Left renal pelvis (tissue), 4 donors: ENCODE measurements at places on chromosomes 2 and 18. TPM values are rescaled to one million over a fixed set of nuclear protein-coding genes. Genes with fewer than 3 reads are reported as not detected.

ATIC gene
- 72.3 TPM for polyA plus RNA-seq

AP1S3 gene
- 17.8 TPM for polyA plus RNA-seq

HRH4 gene
- 0.07 TPM for polyA plus RNA-seq

GRCh38 chr2:12168791-12169388 lies 422.5 kb downstream of the LPIN1 start:
- no peak for DNase-seq

- DNase-seq: no peak
Measured at GRCh38 chr2:58127111-58127510, 80.5 kb downstream of the VRK2 start.

RTP5 gene
- polyA plus RNA-seq: not detected

RGPD4 gene
- 0.05 TPM for polyA plus RNA-seq

DNA sequence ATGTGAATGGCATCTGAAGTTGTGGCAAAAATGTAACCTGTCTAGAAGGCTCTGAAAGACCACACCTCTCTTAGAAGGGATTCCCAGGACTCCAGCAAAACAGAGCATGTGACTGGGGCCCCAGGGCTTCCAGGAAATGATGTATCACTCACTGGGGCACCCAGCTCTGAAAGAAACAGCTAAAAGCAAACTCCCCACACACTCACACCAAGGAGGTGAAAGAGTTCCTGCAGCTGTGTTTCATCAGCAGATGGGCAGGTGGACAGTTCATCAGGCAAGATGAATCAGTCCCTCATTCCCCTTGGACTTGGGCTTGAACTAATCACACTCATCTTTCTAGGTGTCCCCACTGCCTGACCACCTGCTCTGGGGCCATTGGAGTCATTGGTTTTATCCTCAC lies 76.2 kb downstream of the CCBE1 start:
- no peak for DNase-seq

CFC1 gene
- 0.18 TPM for polyA plus RNA-seq

GRCh38 chr2:9627310-9627709 lies 3.5 kb downstream of the YWHAQ start:
- DNase-seq: no peak

ANKRD36C gene
- polyA plus RNA-seq: 23.6 TPM

FAM228A gene
- polyA plus RNA-seq: 1.5 TPM

- no peak for DNase-seq
Measured at GRCh38 chr2:237213315-237214022, 127.8 kb downstream of the COPS8 start.

GRCh38 chr2:102317715-102318114 lies 6.4 kb downstream of the IL1RL1 start:
- DNase-seq: no peak

ANKRD30B gene
- 0.15 TPM for polyA plus RNA-seq

DNA sequence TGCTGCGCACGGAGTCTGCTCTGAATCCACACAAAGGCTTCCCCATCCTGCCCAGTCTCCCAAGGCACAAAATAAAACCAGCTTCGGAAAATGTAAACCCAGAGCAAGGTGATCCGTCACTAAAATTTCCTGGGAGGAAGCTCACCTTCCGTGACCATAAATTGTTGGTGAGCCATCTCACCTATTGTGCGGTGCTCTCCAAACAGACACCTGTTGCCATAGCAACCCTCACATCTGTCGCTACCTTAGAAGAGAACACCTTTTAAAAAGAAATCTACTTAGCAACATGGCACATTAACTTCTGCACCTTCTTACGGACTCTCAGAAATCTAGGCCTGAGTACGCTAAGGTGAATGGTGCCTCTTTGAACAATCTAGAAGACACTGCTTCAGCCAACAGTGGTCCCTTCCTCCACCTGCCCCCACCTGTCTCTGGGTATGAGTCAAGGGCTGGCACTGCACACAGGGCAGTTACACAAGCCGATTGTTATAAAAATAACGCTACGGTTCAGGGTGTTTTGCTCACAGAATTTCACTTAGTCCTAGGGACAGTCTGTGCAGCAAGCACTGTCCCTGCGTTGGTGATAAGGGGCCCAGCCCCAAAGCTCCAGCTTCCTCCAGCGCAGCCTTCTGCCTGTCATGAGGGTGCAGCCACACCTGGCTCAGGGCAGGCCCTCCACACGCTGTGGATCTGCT lies 114.9 kb upstream of the ID2 start:
- no peak for DNase-seq

DNA sequence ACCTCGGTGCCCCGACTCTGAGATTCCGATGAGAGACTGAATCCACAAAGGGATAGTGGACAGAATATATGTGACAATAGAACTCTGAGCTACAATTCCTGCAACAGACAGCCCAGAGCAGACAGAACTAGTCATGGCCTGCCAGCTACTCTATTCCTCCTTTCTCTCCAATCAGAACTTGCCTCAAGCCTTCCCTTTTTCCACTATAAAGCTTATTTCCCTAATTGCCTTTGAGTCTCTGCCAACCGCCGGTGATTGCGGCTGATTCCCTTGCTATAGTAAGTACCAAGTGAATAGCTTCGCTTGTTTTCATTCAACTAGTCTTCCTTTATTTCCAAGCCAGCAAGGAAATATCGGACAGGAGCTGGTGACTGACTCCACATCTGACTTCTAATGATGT lies 96.8 kb downstream of the DSC3 start:
- no peak for DNase-seq

DNA sequence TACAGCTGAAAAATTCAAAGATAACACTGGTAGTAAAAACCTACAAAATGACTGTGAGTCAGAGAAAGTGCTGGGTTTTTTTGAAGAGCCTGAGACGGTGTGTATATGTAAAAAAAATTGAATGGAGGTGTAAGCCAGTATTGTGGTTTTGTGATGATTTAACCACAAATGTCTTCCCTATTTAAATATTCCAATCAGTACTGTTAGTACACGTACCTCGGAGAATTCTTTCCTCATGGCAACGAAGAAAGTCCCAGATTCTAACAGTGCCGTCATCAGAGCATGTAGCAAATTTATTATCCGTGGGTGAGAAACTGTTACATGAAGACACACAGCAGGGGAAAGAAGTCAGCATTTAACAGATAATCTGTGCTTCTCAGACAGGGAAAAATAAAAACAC lies 48.1 kb downstream of the WDR33 start:
- DNase-seq: no peak
